Panc1 (cell line): ENCODE measurements at places on chromosomes 16 and 17. TPM values are rescaled to one million over a fixed set of nuclear protein-coding genes. Genes with fewer than 3 reads are reported as not detected.

MT1A gene
- 52.1 TPM for total RNA-seq

- DNase-seq, result no peak
Measured at GRCh38 chr17:29562615-29563014, 4.2 kb downstream of the ABHD15 start.

DNA sequence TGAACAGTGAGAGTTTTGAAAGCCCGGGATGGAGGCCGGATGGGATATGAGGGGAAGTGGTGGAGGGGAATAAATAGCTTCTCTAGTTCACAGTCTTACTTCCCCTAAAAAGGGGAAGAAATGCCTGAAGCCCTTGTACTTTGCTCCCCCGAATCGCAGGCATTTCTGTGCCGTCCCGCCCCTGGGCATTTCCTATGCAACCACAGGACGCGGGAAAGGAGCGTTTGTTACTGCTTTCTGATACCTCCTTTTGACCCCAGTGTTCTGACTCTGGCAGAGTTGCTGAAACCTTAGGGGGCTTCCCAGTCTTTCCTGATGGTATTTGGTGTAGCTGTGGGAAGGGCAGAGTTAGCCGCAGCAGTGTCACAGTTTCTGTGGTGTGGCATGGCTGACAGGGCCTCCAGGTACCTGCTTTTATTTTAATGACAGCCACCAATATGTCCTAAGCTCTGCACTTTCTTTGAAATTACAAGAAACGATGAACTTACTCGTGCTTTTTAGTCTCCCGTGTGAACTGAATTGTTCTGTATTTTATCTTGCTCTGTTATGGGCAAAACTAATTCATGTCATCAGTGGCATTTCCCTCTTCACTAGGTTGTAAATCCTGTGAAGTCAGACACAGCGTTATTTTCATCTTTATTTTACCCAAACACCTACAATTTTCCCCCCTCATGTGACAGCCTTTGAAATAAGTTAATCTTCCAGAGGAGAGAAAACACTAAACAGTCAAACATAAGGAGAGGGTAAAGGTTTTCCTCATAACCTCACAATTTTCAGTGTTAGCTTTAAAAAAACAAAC lies 27.1 kb downstream of the USP10 start:
- no peak for DNase-seq

- DNase-seq, result no peak
Measured at GRCh38 chr16:27181019-27181790, 22.1 kb upstream of the KDM8 start.

- DNase-seq, result no peak
Measured at GRCh38 chr17:64339516-64340490, 50.9 kb downstream of the PECAM1 start.

GRCh38 chr17:27457360-27457715 lies 1.1 kb downstream of the KSR1 start:
- no peak for DNase-seq
